ENCODE measurements at places on chromosomes 3 and 15. TPM values are rescaled to one million over a fixed set of nuclear protein-coding genes. Genes with fewer than 3 reads are reported as not detected.

GRCh38 chr3:115788921-115789470 is 165.7 kb downstream of the GAP43 start:
- H3K4me1 ChIP-seq = no peaks in the 10 kb centered on the region
- peaks cover 3% of the 10 kb centered on the region for H3K27me3 ChIP-seq
- DNase-seq = no peak
- no peak overlapping the region for H3K27ac ChIP-seq
- H3K4me3 ChIP-seq = no peak overlapping the region

- H3K4me1 ChIP-seq = no peaks in the 10 kb centered on the region
- H3K27me3 ChIP-seq = no peaks in the 10 kb centered on the region
- no peak for DNase-seq
Measured at GRCh38 chr3:13861461-13861860, 18.4 kb downstream of the WNT7A start.

Gene STRC
- total RNA-seq = 0.28 TPM

DNA sequence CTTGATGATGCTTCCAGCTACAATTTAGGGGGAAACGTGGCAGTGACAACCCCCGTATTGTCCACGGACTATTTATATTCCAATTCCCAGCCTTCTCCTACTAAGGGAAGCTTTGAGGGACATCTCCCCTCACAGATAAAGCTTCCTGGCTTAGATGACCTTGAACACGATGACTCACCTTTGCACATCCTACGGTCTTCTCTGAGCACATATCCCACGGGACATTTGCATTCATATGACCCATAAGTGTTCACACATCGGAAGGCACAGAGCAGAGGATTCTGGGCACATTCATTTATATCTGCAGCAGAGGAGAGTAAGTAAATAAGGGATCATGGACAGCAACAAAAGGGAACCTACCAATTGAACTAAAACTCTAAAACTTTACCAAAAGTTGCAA is 101.5 kb downstream of the DUT start:
- H3K4me1 ChIP-seq = no peaks in the 10 kb centered on the region
- H3K27me3 ChIP-seq = no peaks in the 10 kb centered on the region
- DNase-seq = no peak

Data from GM12878 (cell line).